A549 (cell line): ENCODE measurements at places on chromosomes 1 and 21. TPM values are rescaled to one million over a fixed set of nuclear protein-coding genes. Genes with fewer than 3 reads are reported as not detected.

DNA sequence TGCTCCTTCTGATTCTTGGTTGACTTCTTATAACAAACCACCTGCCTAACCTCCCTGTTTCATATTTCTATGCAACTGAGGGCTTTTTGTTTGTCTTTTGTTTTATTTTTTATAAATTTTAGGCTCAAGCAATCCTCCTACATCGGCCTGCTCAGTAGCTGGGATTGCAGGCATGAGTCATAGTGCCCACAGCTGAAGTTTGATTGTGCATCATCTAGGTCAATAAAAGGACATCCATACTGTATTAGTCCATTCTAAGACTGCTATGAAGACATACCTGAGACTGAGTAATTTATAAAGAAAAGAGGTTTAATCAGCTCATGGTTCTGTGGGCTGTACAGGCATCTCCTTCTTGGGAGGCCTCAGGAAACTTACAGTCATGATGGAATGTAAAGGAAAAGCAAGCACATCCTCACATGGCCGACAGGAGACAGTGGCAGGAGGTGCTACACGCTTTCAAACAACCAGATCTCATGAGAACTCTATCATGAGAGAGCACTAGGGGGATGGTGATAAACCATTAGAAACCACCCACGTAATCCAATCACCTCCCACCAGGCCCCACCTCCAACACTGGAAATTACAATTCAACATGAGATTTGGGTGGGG, 285.0 kb downstream of the SIPA1L2 start:
- DNase-seq, result no peak

GRCh38 chr21:28336314-28336713, 656.4 kb downstream of the LTN1 start:
- peak; percentile 11 for DNase-seq

DNA sequence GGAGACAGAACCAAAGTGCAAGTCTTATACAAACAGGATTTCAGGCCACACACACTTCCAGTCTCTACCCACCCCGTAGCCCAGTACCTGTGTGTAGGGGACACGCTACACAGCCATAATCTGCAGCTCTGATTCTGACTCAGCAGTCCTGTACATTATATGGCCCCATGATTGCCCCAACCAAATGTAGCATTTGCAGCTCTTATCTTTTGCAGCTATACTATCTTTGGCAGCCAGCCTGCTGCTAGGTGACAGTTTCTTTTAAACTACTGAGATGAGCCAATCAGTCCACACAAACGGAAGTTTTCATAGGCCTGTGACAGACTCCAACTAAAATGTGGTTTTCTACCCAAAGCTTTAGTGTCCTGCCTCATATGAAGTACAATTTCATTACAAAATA, 259.6 kb upstream of the ST6GALNAC5 start:
- no peak for DNase-seq

- DNase-seq, result no peak
Observed at GRCh38 chr21:17738176-17738953, 80.8 kb downstream of the C21orf91 start.

- DNase-seq, result no peak
Observed at GRCh38 chr1:68542586-68542985, 45.7 kb upstream of the DEPDC1 start.

DNA sequence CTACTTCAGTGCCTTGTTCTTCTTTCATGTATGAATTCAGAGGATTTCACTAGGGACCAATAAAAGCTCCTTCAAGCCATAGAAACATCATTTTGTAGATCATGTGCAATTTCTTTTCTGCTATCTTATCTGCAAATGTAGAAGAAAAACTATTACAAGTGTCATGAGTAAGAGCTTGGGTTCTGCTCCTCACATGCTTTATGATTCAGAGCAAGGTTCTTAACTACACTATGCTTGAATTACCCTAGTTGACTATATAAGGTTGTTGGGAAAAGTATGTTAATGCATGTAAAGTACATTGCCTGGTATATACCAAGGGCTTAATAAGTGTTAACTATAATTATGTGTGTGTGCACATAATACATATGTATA, 91.4 kb upstream of the S1PR1 start:
- no peak for DNase-seq

DNA sequence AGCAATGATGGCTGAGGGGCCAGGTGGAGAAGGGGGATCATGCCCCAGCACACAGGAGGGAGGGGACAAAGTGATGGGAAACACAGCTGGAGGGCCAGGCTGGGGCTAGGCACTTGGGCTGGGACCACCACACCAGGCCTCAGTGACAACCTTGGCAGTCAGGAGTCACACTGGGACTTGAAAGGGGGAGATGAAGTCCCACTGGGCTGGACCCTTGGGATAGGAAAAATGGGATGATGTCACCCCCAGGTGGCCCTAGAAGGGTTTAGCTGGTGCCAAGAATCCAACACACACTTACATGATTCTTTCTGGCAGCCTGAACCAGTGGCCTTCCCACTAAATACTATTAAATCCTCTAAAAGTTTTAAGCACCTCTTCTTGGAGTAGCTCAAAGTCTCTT, 17.1 kb downstream of the ZBTB17 start:
- DNase-seq, result no peak

RIMKLA gene
- polyA plus RNA-seq, result 0.35 to 0.59 TPM (median 0.42 TPM) in 3 replicates

CLDN8 gene
- polyA plus RNA-seq, result not detected in 3 replicates

BARHL2 gene
- not detected in 3 replicates for polyA plus RNA-seq

NBPF20 gene
- 1.3 to 1.6 TPM (median 1.5 TPM) in 3 replicates for polyA plus RNA-seq

AKR7A2 gene
- 30.9 to 34.9 TPM (median 31.4 TPM) in 3 replicates for polyA plus RNA-seq

ANKRD45 gene
- polyA plus RNA-seq, result 0.14 to 0.18 TPM (median 0.15 TPM) in 3 replicates

IFNLR1 gene
- polyA plus RNA-seq, result 0.76 to 0.84 TPM (median 0.78 TPM) in 3 replicates

DPYD gene
- polyA plus RNA-seq, result 5.1 to 5.9 TPM (median 5.3 TPM) in 3 replicates

EXTL1 gene
- polyA plus RNA-seq, result 0.04 to 0.07 TPM in 2 of 3 replicates, not detected in the other

LENEP gene
- not detected in 3 replicates for polyA plus RNA-seq
